Tracheal epithelial cell (primary cell): ENCODE measurements at places on chromosomes 12 and 14. TPM values are rescaled to one million over a fixed set of nuclear protein-coding genes. Genes with fewer than 3 reads are reported as not detected.

The FOXG1 gene
- not detected in 2 replicates for total RNA-seq

The USP44 gene
- 0.21 and 0.96 TPM in 2 replicates for total RNA-seq

The RNASE3 gene
- not detected in 2 replicates for total RNA-seq

The PRB2 gene
- not detected in 2 replicates for total RNA-seq

The CCNB1IP1 gene
- 110 and 144 TPM in 2 replicates for total RNA-seq

The HOXC5 gene
- not detected in 2 replicates for total RNA-seq

The WNT1 gene
- not detected in 2 replicates for total RNA-seq
